ENCODE measurements at places on chromosomes 4 and X.

GRCh38 chrX:77572322-77572721 is 125.1 kb downstream of the FGF16 start:
- peaks cover 35% of the 10 kb centered on the region for H3K36me3 ChIP-seq
- H3K27ac ChIP-seq = no peak overlapping the region
- H3K4me3 ChIP-seq = no peak overlapping the region
- no peaks in the 10 kb centered on the region for H3K4me1 ChIP-seq
- ATAC-seq = no peak

DNA sequence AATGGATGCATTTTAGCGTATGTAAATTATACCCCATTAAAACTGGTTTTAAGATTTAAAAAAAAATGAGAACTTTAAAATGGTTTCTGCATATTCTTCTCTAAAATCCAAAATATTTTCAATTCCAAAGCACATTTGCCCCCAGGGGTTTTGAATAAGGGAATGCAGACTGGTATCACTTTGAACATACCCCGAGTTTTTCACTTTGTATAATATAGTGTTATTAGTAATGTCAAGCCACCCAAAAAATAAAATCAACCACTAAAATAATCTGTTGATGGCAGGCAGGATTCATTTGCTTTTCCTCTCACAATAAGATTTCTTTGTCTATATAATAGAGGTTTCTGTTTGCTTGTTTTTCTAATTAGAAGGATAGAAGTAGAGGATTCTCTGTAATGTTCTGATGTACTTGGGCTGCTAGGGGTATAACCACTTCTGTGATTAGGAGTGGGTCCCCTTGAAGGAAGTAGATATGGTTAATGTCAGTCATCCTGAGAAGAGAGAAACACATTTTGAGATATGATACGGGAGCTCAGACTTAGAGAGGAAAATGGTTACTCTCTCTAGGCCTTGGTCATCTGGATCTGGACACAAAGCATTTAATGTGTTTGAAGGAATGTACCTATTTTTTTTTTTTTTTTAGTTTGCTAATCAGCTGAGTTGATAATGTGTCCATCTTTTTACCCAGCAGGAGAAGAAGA is 9.3 kb upstream of the LIN54 start:
- H3K27me3 ChIP-seq = no peaks in the 10 kb centered on the region
- H3K36me3 ChIP-seq = no peaks in the 10 kb centered on the region
- no peak overlapping the region for H3K4me3 ChIP-seq
- peak; percentile 51 for ATAC-seq
- no peaks in the 10 kb centered on the region for H3K4me1 ChIP-seq

DNA sequence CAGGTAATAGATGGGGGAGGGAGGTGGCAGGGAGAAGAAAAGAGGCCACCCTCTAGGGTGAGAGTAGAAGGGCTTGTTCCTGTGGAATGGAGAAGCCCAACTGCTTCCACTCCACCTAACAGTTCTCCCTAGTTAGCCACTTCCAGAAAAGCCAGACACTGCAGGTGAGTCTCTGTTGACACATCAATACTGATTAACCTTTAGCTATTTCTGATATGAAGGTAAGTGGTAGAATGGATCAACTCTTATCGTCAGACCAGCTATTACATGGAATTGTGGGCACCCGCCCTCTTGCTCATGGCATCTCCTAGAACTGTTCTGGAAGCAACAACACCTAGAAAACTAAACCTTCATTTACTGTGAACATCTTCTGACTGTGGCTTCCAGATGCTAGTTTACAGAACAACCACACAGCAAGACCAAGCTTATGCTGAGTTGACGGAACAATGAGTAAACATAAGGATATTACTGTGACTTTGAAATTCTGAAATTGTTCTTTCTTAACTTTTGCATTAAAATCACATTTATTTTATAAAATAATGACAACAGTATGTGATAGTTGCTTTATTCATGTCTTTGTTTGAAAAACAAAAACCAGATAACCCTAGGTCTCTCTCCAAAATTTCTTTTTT is 44.7 kb downstream of the ANXA3 start:
- no peaks in the 10 kb centered on the region for H3K36me3 ChIP-seq
- H3K4me3 ChIP-seq = no peak overlapping the region
- ATAC-seq = no peak
- H3K27ac ChIP-seq = no peak overlapping the region
- H3K4me1 ChIP-seq = peaks cover 21% of the 10 kb centered on the region
- no peaks in the 10 kb centered on the region for H3K27me3 ChIP-seq

GRCh38 chrX:118558926-118559325 is 63.3 kb downstream of the DOCK11 start:
- ATAC-seq = no peak
- H3K27me3 ChIP-seq = no peaks in the 10 kb centered on the region

DNA sequence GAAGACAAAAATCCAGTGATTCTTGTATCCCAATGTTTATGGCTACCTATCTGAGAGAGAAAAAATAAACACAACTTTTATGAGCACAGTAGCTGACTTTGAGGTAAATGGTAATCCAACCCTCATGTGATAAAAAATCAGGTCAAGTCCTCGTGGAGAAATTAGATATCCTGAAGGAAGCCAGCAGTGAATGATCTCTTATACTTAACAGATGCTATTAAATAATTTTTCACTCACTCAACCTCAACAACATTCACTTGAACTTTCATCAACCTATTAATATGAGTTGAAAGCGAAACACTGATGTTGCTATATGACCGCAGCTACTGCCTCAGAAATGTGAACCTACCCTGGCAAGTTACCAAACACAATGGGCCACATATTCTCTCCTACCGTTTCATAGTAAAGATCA is 105.4 kb downstream of the GPC3 start:
- H3K4me1 ChIP-seq = no peaks in the 10 kb centered on the region
- no peaks in the 10 kb centered on the region for H3K27me3 ChIP-seq
- H3K36me3 ChIP-seq = no peaks in the 10 kb centered on the region
- no peak overlapping the region for H3K4me3 ChIP-seq
- ATAC-seq = no peak

DNA sequence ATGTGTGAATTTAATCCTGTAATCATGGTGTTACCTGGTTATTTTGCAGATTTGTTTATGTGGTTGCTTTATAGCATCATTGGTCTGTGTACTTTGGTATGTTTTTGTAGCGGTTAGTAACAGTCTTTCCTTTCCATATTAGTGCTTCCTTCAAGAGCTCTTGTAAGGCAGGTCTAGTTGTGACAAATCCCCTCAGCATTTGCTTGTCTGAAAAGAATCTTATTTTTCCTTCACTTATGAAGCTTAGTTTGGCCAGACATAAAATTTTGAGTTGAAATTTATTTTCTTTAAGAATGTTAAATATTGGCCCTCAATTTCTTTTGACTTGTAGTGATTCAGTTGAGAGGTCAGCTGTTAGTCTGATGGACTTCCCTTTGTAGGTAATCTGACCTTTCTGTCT is 1096.1 kb upstream of the SLIT2 start:
- no peak overlapping the region for H3K27ac ChIP-seq
- ATAC-seq = no peak
- no peaks in the 10 kb centered on the region for H3K4me1 ChIP-seq
- H3K36me3 ChIP-seq = no peaks in the 10 kb centered on the region
- H3K4me3 ChIP-seq = no peak overlapping the region

- ATAC-seq = no peak
- H3K4me1 ChIP-seq = no peaks in the 10 kb centered on the region
- H3K27ac ChIP-seq = no peak overlapping the region
- H3K36me3 ChIP-seq = no peaks in the 10 kb centered on the region
- no peak overlapping the region for H3K4me3 ChIP-seq
Observed at GRCh38 chr4:104032896-104033295, 313.1 kb upstream of the TACR3 start.

DNA sequence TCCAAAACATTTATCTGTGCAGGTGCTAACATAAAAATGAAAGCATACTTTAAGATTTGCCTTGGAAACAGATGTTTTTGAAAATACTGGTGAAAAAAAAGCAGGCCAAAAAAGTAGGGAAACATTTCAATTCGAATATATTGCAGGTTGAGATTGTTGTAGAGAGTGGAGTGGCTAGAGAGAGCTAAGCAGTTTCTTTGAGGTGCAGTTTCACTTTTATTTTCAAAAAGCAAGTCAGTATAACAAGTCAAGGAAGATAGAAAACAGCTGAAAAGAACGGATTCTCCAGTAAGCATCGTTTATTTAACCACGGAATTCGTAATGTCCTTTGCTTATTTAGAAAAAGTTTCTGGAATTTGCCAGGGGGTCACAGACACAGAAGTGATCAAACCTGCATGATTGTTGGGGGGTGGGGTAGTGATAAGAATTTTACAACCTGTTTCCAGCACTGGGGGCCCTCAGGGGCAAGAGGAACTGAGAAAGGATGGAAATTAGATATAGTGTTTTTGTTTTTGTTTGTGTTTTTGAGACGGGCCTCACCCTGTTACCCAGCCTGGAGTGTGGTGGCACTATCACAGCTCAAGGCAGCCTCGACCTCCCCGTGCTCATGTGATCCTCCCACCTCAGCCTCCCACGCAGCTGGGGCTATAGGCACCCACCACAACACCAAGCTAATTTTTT is 175.0 kb downstream of the TENM3 start:
- H3K27me3 ChIP-seq = no peaks in the 10 kb centered on the region
- no peak overlapping the region for H3K27ac ChIP-seq
- H3K4me3 ChIP-seq = no peak overlapping the region

GRCh38 chr4:156193106-156193505 is 239.4 kb upstream of the CTSO start:
- ATAC-seq = no peak
- no peaks in the 10 kb centered on the region for H3K36me3 ChIP-seq
- no peak overlapping the region for H3K27ac ChIP-seq
- no peaks in the 10 kb centered on the region for H3K4me1 ChIP-seq
- no peak overlapping the region for H3K4me3 ChIP-seq
- no peaks in the 10 kb centered on the region for H3K27me3 ChIP-seq

GRCh38 chr4:87410679-87411078 is 11.7 kb upstream of the NUDT9 start:
- no peak overlapping the region for H3K4me3 ChIP-seq
- no peak for ATAC-seq
- H3K27ac ChIP-seq = no peak overlapping the region
- H3K4me1 ChIP-seq = peaks cover 12% of the 10 kb centered on the region

DNA sequence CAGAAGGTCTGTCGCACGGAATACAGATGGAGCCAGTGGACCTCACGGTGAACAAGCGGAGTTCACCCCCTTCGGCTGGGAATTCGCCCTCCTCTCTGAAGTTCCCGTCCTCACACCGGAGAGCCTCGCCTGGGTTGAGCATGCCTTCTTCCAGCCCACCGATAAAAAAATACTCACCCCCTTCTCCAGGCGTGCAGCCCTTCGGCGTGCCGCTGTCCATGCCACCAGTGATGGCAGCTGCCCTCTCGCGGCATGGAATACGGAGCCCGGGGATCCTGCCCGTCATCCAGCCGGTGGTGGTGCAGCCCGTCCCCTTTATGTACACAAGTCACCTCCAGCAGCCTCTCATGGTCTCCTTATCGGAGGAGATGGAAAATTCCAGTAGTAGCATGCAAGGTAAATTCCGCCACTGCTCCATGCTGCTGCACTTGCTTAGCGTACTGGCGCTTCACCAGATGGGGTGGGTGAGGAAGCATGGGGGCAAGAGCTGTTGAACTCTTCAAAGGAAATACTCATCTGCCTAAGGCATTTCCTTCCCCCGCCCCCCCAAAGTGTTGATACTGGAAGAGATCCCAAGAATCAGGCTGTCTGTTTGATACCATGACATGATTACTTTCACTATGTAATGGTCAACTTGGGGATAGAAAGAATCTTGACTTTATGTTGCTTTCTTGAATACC is 24.8 kb downstream of the KLF3 start:
- no peak overlapping the region for H3K27ac ChIP-seq
- H3K27me3 ChIP-seq = no peaks in the 10 kb centered on the region
- ATAC-seq = no peak
- peaks cover 55% of the 10 kb centered on the region for H3K36me3 ChIP-seq
- H3K4me1 ChIP-seq = no peaks in the 10 kb centered on the region
- no peak overlapping the region for H3K4me3 ChIP-seq

DNA sequence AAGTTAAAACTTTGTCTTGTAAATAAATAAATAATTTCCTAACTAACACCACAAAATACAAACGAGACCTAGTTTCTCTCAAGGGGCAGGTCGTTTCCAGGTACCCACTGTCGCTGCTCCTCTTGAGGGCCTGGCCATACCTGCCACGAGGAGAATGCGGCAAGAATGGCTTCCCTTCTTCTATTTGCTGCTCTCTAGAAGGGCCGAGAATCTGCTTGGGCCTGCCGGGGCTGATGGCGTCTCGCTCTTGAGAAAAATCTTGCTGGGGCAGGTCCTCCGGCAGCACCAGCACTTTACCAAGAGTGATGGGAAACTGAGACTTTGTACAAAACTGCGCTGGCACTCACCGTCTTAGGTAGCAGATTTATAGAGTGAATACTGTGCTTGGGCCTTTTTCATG is 31.5 kb downstream of the CYLC1 start:
- no peak for ATAC-seq
- no peaks in the 10 kb centered on the region for H3K36me3 ChIP-seq
- no peaks in the 10 kb centered on the region for H3K27me3 ChIP-seq
- H3K27ac ChIP-seq = no peak overlapping the region

DNA sequence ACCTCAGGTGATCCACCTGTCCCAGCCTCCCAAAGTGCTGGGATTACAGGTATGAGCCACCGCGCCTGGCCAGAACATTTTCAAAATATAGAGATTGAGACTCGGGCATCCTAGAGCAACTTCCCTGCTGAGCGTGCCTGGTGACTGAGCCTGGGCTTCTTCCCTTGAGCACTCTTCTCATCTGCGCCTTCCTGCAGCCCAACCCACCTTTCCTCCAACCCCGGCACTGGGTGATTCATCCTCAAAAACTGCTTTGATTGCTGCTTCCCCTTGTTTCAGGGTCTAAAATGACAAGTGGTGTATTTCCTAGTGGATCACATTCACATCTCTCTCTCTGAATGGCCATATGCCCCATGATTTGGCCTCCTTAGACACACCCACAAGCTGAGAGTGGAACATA is 37.8 kb downstream of the PHKA2 start:
- no peaks in the 10 kb centered on the region for H3K27me3 ChIP-seq
- H3K36me3 ChIP-seq = peaks cover 64% of the 10 kb centered on the region
- H3K27ac ChIP-seq = no peak overlapping the region
- ATAC-seq = no peak
- H3K4me3 ChIP-seq = no peak overlapping the region

GRCh38 chrX:25068340-25068739 is 52.6 kb upstream of the ARX start:
- H3K4me1 ChIP-seq = no peaks in the 10 kb centered on the region
- no peak for ATAC-seq
- H3K4me3 ChIP-seq = no peak overlapping the region
- no peak overlapping the region for H3K27ac ChIP-seq
- H3K36me3 ChIP-seq = no peaks in the 10 kb centered on the region
- H3K27me3 ChIP-seq = peaks cover 8% of the 10 kb centered on the region

DNA sequence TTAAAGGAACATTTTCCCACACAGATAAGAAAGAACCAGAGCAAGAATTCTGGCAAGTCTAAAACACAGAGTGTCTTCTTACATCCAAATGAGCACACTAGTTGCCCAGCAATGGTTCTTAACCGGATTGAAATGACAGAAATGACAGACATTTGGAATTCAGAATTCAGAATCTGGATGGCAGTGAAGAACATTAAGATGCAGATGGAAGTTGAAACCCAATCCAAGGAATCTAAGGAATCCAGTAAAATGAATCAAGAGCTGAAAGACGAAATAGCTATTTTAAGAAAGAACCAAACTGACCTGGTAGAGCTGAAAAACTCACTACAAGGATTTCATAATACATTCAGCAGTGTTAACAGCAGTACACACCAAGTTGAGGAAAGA is 21.5 kb downstream of the ANAPC10 start:
- H3K27ac ChIP-seq = no peak overlapping the region
- no peaks in the 10 kb centered on the region for H3K27me3 ChIP-seq
- ATAC-seq = no peak
- H3K4me3 ChIP-seq = no peak overlapping the region

- no peaks in the 10 kb centered on the region for H3K27me3 ChIP-seq
- no peak overlapping the region for H3K27ac ChIP-seq
- H3K36me3 ChIP-seq = no peaks in the 10 kb centered on the region
- H3K4me1 ChIP-seq = no peaks in the 10 kb centered on the region
- no peak for ATAC-seq
Observed at GRCh38 chr4:28508636-28509035, 1648.0 kb downstream of the STIM2 start.
